ENCODE measurements at places on chromosomes 2 and 18. TPM values are rescaled to one million over a fixed set of nuclear protein-coding genes. Genes with fewer than 3 reads are reported as not detected.

- no peak for DNase-seq
Measured at GRCh38 chr2:230910546-230911177, 14.4 kb downstream of the GPR55 start.

- no peak for DNase-seq
Measured at GRCh38 chr18:26438980-26439379, 109.4 kb downstream of the KCTD1 start.

GRCh38 chr2:85541753-85542457 lies 2.9 kb downstream of the MAT2A start:
- DNase-seq, result no peak

GRCh38 chr18:23316988-23317387 lies 136.1 kb upstream of the RIOK3 start:
- no peak for DNase-seq

DNA sequence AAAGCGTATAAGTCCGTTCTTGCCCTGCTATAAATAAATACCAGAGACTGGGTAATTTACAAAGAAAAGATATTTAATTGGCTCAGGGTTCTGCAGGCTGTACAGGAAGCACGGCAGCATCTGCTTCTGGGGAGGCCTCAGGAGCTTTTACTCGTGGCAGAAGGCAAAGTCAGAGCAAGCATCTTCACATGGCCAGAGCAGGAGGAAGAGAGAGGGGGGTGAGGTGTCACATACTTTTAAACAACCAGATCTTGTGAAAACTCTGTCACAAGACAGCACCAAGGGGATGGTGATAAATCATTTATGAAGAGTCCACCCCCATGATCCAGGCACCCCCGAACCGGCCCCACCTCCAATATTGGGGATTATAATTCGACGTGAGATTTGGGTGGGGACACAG lies 130.6 kb downstream of the LTBP1 start:
- no peak for DNase-seq

DNA sequence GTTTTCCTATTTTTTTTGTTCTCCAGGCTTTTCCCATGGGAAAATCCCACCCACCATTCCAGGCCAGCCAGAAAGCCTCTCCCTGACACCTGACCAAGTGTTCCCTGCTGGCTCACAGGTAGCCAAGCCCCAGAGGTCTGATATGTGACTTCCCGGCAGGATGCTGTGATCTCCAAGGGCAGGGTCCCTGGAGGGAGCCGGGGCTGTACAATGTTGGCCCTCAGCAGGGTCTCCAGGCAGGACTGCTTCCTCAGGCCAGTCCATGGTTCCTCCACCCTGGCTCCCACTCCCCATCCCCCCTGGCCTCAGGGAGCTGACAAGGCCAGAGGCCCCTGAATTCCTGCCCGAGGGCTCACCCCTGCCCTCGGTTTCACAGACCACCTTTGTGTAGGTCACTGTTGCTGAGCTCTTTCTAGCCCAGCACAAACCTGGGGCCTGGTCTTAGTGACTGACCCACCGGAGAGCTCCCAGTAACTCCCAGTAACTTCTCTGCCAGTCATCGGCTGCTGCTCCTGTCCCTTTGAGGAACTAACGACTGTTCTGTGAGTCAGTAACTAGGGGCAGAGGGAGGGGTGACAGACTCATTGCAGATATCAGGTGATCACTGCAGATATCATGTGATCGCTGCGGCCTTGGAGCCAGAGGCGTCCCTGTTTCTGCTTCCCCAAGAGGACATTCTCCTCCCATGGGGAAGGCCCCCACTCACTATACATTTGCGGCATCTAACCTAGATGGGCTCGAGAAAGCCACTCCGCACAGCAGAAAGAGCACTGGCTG lies 38.7 kb downstream of the SDC1 start:
- no peak for DNase-seq

GRCh38 chr2:60285626-60286316 lies 267.7 kb downstream of the BCL11A start:
- DNase-seq, result no peak

- no peak for DNase-seq
Measured at GRCh38 chr2:225486236-225486635, 86.7 kb downstream of the NYAP2 start.

Gene GRB14
- not detected for total RNA-seq

Gene CRYBA2
- not detected for total RNA-seq

Gene SCN3A
- total RNA-seq, result not detected

Gene PARD3B
- 0.26 TPM for total RNA-seq

Measured in CD8-positive, alpha-beta memory T cell (primary cell).